GM13976 (cell line): ENCODE measurements at places on chromosomes 6 and 20.

DNA sequence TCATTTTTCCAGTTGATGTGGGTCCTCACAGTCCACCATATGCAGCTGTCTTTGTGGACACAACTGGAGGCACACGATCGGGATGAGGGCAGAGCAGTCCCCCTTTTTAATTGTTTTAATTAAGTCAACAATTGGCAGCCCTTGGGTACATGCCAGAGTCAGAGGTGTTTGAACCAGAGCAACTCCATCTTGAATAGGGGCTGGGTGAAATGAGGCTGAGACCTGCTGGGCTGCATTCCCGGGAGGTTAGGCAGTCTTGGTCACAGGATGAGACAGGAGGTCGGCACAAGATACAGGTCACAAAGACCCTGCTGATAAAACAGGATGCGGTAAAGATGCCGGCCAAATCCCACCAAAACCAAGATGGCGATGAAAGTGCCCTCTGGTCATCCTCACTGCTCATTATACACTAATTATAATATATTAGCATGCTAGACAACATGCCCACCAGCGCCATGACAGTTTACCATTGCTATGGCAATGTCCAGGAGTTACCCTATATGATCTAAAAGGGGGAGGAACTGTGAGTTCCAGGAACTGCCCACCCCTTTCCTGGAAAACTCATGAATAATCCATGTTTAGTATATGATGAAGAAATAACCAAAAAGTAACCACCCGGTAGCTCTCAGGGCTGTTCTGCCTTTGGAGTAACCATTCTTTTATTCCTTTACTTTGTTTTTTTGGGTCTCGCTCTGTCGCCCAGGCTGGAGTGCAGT, 31.8 kb upstream of the BLCAP start:
- no peak for DNase-seq

DNA sequence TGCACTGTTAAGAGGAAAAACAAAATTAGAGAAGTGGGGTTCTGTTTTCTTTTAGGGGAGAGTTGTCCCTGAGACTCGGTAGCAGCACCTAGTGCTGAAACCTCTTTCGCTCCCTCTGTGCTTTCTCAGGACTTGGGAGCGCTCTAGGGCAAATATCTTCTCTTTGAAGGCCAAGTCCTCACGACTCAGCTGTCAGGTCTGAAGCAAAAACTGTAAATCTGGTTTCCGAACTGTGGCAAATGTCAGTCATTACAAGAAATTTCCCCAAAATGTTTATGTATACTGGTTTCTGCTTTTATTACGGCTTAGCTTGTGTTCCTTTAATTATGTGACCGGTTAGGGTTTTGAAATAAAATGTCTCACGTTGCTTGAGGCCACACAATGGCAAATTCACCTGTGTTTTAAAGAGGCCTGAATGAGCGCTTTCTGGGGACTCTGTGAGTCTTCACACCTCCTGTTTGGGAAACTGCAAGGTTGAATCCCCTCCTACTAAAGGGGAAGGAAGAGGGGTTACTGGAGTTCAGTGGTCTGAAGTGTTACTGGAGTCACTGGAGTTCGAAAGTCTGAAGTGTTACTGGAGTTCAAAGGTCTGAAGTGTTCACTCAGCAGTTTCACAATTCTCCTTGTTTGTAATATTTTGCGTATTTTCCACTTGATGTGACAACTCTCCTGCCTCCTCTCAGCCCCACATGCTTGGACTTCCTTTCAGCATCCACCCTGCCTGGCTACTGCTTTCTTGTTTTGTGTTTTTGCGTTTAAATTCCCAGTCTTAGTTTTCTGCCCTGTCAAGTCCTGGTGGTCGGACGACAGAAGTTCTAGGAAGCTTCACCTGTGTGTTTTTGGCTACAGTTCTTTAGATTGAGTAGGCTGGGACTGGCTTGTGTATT, 1.6 kb downstream of the SMPDL3A start:
- DNase-seq, result peak; percentile 34

- DNase-seq, result peak; percentile 82
Measured at GRCh38 chr6:33172688-33173534, 19.4 kb downstream of the COL11A2 start.

- DNase-seq, result no peak
Measured at GRCh38 chr6:108323710-108324466, 29.0 kb downstream of the AFG1L start.

- DNase-seq, result no peak
Measured at GRCh38 chr6:56538851-56539250, 103.8 kb downstream of the DST start.

- DNase-seq, result no peak
Measured at GRCh38 chr20:38269040-38269439, 8.5 kb upstream of the KIAA1755 start.

- no peak for DNase-seq
Measured at GRCh38 chr6:122114717-122115116, 284.7 kb upstream of the HSF2 start.

GRCh38 chr6:167554854-167555253, 230.0 kb downstream of the TTLL2 start:
- DNase-seq, result no peak
